Mammary epithelial cell (primary cell): ENCODE measurements at places on chromosomes 7 and 10. TPM values are rescaled to one million over a fixed set of nuclear protein-coding genes. Genes with fewer than 3 reads are reported as not detected.

DNA sequence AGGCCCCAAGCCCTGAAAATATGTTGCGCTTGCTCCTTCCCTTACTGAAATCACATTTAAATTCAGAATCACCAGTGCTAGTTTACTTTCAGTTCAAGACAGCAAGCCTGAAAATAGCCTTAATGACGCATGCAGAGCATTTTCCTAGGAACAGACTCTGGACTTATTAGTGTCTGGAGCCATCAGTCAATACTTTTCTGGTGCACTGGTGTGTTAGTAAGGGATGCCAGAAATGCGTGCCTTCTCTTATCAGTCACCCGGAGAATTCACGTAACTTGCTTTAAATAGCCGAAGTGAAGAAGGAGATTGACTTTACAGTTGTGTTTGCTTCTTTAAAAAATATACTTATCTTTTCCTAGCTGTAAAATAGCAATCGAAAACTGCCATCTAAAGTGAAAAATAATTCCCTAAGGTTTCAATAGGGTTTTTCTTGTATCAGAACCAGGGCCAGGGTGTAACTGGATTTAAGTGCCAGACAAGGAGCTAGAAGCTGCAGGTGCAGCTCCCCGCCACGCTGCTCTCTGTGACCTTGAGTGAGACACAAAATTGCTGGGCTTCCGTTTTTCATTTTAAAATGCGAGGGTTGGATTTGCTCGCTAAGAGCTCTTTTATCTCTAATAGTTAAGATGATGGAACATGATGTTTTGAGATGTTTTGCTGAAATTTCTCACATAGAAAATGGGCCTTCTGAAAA lies 177.8 kb downstream of the NSUN6 start:
- no peak for DNase-seq

DNA sequence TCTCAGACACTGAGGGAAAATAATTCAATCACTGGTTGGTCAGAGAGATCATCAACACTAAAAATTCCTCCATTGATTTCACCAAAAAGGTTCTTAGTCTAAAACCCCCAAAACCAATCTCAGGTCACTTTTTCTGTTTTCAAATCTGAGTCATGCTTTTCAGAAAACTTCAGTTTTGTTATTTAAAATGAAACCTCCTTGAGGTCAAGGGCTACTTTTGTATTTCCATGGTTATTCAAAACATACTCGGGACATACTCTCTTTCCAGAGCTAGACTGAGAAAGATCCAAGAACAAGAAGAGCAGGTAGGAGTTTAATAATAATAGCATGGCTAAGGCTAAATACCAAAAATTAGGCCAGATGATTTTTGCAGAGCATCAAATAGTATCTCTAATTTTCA lies 152.8 kb downstream of the SDHAF3 start:
- no peak for DNase-seq

DNA sequence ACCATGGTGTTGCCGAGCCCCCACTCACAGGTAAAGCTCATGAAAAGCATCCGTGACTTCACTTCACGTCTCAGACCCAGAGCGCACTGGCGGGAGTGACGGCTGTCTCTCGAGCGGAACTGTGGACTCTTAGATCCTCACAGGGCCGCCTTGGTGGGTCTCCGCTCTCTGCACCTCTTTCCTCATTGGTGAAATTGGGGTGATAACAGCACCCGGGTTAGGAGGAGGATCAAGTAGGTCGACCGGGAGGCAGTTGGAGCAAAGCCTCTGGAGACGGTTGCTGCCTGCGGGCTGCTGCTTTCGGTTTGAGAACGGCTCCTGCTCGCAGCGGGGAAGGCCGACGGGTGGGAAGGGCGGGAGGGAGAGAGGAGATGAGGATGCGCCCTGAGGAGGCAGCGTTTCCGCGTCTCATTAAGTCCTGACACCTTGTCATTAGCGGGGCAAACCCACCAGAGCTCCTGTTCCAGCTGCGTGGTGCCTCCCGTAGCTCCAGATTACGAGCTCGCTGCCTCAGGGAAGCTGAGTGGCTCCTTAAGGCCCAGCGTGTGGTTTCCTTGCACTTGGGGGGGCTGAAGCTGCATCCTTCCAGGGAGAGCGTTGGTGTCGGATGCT lies 51.9 kb upstream of the CFAP46 start:
- no peak for DNase-seq

DNA sequence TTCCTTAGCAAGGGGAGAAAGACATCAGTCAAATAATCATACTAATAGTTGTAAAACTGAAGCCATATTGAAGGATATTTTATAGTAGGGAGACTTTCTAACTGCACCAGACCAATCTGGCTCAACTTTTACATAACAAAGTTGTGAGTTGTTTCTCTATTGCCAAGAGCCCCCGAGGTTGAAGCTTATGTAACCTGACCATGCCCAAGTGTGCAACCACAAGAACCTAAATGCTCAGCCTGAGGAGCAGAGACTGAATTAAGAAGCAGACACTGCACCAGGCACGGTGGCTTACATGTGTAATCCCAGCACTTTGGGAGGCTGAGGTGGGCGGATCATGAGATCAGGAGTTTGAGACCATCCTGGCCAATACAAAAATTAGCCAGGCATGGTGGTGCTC lies 77.3 kb upstream of the ARMC3 start:
- no peak for DNase-seq

- no peak for DNase-seq
These were observed 137.5 kb upstream of the WDR11 start for GRCh38 chr10:120713573-120714205.

- no peak for DNase-seq
These were observed 38.1 kb downstream of the RELN start for GRCh38 chr7:103951311-103951710.

DNA sequence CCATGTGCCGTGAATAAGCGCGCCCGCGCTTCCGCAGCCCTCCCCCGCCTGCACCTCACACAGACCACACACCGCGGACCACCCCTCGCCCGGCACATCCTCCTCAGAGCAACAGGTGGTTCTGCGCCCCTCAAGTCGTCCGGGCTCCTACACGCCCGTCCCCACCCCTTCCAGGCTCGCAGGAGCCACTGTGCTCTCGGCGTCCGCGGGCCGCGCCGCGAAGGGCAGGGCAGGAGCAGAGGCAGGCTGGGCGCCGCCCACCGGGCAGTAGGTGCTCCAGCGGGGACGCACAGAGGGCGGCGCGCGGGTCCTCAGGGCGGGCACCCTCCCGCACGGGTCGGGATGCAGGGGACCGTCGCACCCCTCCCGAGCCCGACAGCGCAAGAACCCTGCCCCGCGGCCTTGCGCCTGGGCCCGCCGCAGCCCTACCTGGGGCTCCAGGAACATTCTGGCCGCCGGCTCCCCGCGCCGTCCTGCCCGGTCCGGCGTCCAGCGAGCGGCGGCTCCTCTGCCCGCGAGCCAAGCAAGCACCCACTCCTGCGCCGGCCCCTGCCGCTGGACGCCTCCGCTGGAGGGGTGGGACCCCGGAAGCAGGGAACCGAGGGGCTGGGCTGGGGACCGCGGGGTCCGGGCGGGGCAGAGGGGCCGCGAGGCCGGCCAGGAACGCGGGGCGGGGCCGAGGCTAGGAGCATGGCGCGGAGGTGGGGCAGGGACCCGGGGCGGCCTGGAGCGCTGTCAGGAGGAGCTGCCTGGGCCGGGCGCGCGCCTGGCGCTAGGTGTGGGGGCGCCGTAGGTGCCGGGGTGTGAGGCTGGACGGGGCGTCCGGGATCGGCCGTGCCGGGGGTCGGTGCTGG lies 37.4 kb downstream of the RASGEF1A start:
- no peak for DNase-seq

DNA sequence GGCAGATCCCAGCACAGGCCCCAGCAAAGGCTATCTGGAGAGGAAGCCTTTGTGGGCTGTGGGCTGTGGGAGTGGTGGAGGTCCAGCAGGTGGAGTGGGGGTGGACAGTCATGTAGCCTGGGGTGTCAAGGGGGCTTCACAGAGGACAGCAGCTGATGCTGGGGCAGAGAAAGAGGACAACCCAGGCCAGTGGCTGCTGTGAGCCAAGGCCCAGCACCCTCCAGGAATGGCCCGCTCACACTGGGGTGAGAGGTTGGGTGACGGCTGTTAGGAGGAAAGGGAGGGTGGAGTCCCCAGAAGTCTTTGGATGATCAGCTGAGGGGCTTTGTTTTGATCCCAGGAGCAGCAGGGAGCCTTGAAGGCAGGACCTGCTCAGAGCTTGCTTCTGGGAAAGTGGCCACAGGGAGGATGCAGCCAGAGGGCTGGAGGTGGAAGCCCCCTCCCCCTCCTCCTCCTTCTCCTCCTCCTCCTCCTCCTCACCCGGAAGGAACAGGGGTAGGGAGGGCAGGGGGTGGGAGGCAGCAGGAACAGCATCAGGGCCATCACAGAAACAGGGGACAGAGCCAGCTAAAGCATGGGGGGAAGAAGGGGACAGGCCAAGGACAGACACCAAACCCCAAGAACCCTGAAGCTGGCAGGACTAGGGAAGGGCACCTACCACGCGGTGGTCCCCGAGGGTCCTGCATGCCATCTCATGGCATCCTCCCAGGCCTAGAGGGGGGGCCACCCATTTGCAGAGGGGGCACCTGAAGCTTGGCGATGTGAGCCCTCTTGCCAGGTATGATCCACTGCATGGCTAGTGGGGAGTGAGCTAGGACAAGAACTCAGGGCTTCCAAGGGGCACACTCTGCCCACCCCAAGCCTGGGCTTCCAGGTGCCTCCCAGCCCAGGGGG lies 144.9 kb downstream of the GRID1 start:
- no peak for DNase-seq

- no peak for DNase-seq
These were observed 428.3 kb upstream of the NPVF start for GRCh38 chr7:25656581-25657026.

DNA sequence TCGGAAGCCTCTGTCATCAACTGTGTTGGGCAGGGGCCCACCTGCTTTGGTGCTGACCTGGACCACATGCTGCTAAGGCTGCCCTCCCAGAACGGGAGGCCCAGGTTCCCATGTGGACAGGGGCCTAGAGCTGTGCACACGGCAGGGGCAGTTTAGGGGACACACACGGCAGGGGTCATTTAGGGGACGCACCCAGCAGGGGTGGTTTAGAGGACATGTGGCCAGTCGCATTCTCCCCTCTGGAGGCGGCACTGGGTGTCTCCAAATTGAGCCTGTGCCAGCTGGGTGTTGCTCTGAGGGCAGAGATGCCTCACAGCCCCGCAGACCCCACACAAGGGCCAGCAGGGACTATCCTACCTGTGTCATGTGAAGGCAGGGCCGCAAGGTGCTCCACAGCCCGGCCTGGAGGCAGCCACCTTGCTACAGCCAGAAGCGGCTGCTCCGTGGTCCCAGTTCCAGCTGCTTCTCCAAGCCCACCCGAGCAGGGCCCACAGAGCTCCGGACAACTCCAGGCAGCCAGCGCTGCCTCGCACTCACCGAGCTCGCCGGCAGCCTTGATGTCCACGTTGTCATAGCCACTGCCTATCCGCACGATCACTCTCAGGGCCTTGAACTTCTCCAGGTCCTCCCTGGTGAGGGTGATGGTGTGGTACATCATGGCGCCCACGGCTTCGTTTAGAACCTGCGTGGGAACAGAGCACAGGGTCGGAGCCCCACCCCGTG lies 60.7 kb downstream of the ZRANB1 start:
- no peak for DNase-seq

GRCh38 chr7:144102041-144102440 lies 7.3 kb upstream of the OR2A2 start:
- DNase-seq = no peak

DNA sequence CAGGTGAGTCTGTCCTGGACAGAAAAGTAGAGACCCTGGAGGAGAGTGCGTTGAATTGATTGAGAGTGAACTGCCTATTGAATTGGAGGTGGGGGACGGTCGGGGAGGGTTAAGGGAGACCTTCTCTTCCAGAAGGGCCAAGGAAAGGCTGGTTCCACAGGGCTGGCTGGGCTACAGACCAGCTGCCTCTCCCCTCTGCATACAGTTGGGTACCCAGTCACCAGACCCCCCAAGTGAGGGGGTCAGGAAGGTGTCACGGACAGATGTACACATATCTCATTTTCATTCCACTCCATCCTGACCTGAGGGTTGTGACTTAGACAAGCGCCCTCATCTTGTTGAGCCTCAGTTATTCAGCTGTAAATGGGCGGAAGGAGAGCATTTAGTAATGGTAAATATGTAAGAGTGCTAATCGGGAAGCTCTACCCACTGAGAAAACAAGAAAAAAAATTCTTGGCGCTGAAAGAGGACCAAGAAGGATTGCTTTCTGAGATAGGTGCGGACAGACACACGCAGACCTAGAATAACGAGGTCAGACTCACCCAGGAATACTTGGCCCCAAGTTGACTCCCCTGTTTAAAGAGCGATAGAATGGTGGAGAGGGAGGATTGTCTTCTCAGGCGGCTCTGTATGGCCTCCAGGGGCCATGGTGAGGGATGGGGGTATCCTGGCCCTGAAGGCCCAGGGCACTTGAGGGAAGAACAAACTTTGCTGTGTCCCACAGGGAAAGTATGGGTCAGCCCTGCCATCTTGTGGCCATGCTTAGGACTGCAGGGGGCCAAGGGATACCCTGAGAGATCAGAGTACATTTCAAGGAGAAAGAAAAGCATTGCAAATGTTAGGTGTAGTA lies 7.2 kb upstream of the MBL2 start:
- peak; percentile 37 for DNase-seq

GRCh38 chr10:129163531-129163930 lies 303.5 kb upstream of the MGMT start:
- no peak for DNase-seq

- peak; percentile 83 for DNase-seq
These were observed 50.6 kb upstream of the ITGB1 start for GRCh38 chr10:33008499-33009243.

DNA sequence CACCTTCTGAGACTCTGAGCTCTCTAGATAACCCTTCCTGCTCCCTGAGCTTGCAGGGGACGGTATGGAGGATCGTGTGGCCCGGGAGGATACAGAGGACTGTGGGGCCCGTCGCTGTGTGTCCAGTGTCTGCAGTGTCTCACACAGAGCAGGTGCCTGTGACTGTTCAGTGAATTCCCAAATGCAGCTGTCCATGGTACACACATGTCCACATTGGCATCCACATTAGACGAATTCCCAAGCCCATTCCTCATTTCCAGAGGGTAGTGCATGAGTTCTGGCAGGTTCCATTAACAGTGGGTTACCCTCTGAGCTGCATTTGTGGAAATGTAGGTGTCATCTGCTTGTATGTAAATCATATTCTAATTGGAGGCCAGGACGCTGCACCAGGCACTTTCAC lies 39.5 kb downstream of the WDFY4 start:
- DNase-seq = no peak

DNA sequence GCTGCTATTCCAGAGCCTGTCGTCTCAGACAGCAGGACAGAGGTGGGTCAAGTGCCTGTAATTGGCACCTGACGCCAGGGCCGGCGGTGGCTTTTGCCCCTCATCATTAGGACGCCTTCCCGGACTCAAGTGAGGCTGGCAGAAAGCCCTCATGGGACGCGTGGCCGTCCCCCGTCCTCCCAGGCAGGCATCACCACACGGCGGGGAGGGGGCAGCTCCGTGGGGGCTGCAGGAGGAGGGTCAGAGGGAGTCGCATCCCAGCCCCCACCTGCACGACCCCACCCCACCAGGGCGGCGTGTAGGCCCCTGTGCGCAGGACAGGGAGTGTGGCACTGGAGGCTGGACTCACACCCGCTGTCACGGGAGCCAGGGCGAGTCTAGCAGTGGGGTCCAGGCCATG lies 16.3 kb downstream of the CFAP46 start:
- DNase-seq = no peak

GRCh38 chr10:64159910-64160872 lies 639.0 kb downstream of the REEP3 start:
- no peak for DNase-seq

The METTL27 gene
- total RNA-seq = 9.1 and 13.0 TPM in 2 replicates

The ADO gene
- total RNA-seq = 22.2 and 22.3 TPM in 2 replicates

The PRSS1 gene
- not detected for total RNA-seq

The ODAD2 gene
- 1.5 TPM for total RNA-seq

The UCN3 gene
- total RNA-seq = not detected

The FAM24A gene
- not detected in 2 replicates for total RNA-seq

The AEBP1 gene
- 0.24 and 0.45 TPM in 2 replicates for total RNA-seq
